Activated T-cell treated with anti-CD3 and anti-CD28 coated beads, Interleukin-2, amount 50 U/mL, for 72 hours (primary cell): ENCODE measurements at places on chromosomes 1 and 21. TPM values are rescaled to one million over a fixed set of nuclear protein-coding genes. Genes with fewer than 3 reads are reported as not detected.

DNA sequence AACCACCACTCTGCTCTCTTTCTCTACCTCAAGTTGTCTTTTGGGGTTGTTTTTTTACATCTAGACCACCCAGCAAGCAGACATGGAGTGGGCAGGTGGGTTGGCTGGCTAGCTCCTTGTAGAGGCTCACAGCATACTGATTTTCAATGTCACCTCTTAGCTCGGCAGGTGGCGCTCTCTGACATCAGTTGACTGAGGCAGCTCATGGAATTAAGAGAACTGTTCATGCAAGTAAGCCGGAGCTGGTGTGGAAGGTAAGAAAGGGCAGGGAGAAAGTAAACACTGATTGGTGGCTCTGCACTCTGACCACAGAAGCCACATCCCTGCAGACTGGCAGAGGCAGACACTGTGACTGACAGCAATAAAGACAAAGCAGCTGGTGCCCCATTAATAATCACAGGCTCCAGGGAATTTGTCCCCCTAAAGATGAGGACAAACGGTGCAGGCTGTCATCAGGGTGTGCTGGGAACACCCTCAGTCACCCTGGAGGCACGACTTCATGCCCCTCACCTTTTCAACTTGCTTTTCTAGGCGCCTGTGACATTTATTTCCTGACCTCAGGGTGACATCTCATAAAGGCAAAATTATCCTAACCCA is 226.8 kb downstream of the LMX1A start:
- DNase-seq, result peak; percentile 18

DNA sequence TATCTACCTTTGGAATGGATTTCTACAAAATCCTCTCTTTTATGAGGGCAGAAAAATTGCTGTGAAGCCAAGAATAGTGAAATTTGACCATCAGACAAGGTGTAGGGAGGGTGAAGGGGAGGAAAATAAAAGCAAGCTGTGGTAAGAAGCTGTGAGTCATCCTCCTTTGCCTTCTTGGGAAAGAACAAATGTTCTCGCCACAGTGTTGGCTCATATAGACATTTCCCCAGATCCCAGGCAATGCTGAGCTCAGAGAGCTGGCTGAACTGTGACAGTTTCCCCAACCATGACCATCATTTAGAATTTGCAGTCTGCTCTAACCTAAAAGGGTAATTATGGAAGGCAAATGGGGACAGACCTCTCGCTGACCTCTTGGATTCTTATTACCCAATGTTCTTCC is 235.4 kb downstream of the PBX1 start:
- no peak for DNase-seq

DNA sequence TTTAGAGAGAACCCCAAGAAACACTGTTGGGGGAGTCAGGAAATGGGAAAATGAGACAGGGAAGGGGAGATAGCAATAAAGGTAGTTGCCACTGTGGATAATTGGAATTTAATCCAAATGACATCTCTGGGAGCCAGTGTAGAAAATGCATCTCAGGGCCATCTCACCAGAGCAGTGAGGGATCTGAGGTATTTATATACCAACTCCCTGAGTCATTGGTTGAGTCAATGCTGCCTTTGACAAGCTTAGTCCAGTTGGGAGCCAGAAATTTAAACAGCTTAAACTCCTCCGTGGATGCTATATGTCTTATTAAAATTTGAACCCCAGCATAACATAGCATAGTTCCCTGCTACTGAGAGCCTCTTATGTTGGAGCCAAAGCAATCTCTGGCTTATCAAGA is 140.3 kb downstream of the SLC30A10 start:
- no peak for DNase-seq

DNA sequence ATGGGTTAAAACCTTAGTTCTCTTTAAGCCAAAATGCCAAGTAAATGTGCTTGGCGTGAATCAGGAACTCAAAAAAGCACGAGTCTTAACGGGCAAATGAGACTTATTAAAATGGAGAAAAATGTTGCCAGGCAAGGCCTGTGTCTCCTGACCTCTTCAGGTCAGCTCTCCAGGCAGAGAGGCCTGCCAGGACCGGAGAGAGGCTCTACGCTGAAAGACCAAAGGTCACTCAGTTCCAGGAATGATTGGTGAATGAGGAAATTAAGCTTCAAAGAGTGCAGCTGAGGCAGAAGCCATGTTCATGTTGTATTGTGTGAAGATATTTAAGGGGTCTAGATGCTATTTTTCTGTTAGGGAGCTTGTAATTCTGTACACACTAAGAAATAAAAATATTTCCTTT is 66.6 kb downstream of the SPAG17 start:
- no peak for DNase-seq

- no peak for DNase-seq
Measured at GRCh38 chr1:67939942-67940341, 106.7 kb upstream of the GNG12 start.

DNA sequence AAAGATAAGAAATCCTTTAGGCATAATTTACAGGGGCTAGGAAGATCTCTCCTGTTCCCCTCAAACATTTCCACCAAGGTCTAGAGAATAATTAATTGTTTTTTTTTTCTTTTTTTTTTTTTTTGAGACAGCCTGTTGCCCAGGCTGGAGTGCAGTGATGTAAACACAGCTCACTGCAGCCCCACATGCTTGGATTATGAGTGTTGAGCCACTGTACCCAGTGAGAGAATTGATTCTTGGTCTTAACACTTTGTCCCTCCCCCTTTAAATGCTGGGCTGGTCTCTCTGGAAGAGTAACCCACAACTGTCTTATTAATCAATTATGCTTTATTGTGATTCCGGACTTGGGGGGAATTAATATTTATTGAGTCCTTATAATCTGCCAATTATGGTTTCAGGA is 33.4 kb downstream of the ATF3 start:
- DNase-seq, result no peak

- DNase-seq, result peak; percentile 23
Measured at GRCh38 chr1:70487910-70488665, 77.0 kb downstream of the CTH start.

GRCh38 chr1:109547463-109548320 is 723 bp upstream of the GNAI3 start:
- DNase-seq, result peak; percentile 17

- DNase-seq, result no peak
Measured at GRCh38 chr1:114173680-114174079, 20.0 kb upstream of the SYT6 start.

GRCh38 chr1:187655104-187655503 is 826.4 kb downstream of the PLA2G4A start:
- no peak for DNase-seq

GRCh38 chr1:224745924-224746323 is 129.8 kb downstream of the CNIH3 start:
- no peak for DNase-seq

DNA sequence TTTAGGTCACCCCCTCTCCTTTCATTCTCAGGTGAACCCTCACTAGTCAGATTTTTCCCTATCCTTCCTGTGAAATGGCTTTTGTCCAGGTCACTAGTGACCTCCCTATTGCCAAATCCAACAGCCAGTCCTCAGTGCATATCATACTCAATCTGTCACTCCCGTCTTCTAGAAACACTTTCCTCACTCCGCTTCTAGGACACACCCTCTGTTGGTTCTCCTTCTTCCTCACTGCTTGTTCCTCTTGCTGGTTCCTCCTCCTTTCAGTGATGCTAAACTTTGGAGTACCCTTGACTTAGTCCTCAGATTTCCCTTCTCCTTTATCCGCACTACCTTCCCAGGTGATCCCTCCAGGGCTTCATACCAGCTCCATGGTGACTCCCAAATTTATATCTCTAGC is 94.3 kb downstream of the RNF220 start:
- DNase-seq, result no peak

DNA sequence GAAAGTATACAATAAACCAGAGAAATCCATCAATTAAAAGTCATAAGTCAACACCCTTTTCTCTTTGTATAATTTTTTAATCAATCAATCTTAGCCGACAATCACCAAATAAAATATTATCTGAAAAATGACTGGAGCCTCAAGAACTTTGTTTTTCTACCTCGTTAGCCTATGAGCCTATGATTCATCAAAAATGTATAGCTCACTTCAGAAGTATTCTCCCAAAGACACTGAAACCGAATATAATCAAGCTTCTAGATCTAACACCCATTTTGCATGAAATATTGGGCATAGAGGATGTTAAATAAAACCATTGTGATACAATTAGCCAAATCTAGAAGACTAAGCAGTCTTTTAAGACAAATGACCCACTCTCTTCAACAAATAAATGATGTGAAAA is 17.8 kb upstream of the RSBN1 start:
- DNase-seq, result no peak

CADM3 gene
- total RNA-seq, result not detected

LENEP gene
- 2.3 TPM for total RNA-seq

SHE gene
- 0.49 TPM for total RNA-seq

SSU72 gene
- 138 TPM for total RNA-seq

FAAH gene
- total RNA-seq, result 5.1 TPM

SPRR5 gene
- total RNA-seq, result not detected
